ENCODE measurements at places on chromosomes 12 and 14.

- DNase-seq, result no peak
These were observed 454.8 kb downstream of the AEBP2 start for GRCh38 chr12:19894050-19894449.

DNA sequence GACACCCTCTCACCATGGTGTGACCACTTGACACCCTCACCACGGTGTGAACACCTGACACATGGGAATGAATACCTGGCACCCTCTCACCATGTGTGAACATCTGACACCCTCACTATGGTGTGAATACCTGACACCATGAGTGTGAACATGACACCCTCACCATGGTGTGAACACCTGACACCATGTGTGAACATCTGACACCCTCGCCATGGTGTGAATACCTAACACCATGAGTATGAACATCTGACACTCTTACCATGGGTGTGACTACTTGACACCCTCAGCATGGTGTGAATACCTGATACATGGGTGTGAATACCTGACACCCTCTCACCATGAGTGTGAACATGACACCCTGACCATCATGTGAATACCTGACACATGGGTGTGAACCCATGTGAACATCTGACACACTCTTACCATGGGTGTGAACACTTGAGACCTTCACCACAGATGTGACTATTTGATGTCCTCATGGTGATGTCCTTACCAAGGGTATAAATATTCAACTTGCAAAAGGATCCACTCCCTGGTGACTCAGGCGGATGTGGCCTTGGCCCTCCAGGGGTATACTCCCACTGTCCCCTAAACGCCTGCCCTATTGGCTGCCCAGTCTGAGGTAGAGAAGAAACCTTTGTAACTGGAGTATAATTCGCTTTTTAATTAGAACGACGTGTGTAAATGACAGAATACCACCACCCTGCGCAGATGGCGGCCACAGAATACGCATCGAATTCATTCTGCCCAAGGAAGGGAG lies 29.1 kb downstream of the RFLNA start:
- no peak for DNase-seq

GRCh38 chr12:34397591-34398365 lies 375.5 kb downstream of the ALG10 start:
- no peak for DNase-seq

DNA sequence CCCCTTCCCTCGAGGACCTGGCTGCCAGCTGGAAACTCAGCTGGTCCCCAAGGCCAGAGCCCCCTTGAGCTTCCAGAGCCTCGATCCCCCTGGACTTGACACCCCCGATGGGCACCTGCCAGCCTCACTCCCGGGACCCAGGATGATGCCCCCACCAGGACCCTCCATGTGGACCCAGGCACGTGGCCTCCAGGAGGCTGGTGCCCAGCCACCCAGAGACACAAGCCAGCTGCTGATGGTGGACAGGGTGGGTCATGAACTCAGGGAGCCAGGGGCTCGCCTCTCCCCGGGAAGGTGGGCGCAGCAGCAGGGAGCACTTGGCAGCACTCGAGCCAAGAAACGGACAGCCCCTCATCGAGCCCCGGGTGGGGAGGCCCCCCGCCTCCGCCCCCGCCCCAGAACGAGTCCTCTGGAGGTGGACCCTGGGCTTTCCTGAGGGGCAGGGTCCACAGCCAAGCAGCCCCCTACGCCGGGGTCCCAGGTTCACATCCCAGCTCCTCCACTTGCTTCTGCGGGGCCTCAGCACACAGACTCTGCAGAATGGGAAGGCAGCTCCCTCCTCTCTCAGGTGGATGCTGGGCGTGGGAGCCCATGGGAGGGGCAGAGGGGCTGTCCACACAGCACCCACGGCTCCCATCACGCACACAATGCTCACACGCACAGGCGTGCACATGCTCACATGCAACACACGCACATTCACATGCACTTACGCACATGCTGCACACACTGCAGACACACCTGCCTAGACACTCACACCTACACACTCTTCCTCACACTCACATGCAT lies 12.1 kb downstream of the C14orf180 start:
- no peak for DNase-seq
